Heart right ventricle (tissue), 16 donors: ENCODE measurements at places on chromosomes 5 and 9. TPM values are rescaled to one million over a fixed set of nuclear protein-coding genes. Genes with fewer than 3 reads are reported as not detected.
A peak's percentile ranks its signal among the peaks of the same experiment; 100 is the strongest.

GRCh38 chr5:179234563-179235135 lies 110.6 kb downstream of the ADAMTS2 start:
- DNase-seq = no peak

DNA sequence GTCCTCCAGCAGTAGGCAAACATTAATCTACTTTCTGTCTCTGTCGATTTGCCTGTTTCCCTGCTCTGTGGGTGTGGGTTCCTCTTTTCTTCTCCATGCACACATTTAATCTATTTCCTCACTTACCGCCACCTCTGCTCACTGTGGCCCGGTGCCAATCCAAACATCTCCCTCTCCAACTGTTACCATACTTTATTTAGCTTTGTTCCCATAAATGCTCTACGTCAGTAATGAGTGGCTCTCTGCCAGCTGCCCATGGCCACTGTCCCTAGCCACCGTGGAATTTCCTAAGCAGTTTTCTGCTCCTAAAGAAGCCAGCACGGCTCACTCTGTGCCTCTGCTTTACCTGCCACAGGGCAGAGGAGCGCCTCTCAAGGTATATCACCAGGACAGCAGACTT lies 19.5 kb upstream of the GOLPH3 start:
- DNase-seq = peak; percentile 91

The ACTBL2 gene
- total RNA-seq = not detected

The CCDC180 gene
- 1.4 TPM for total RNA-seq

GRCh38 chr5:1055896-1056610 lies 47.5 kb downstream of the NKD2 start:
- peak; percentile 8 for DNase-seq

The PCDHGA2 gene
- total RNA-seq = 11.9 TPM

The CDH12 gene
- total RNA-seq = not detected

DNA sequence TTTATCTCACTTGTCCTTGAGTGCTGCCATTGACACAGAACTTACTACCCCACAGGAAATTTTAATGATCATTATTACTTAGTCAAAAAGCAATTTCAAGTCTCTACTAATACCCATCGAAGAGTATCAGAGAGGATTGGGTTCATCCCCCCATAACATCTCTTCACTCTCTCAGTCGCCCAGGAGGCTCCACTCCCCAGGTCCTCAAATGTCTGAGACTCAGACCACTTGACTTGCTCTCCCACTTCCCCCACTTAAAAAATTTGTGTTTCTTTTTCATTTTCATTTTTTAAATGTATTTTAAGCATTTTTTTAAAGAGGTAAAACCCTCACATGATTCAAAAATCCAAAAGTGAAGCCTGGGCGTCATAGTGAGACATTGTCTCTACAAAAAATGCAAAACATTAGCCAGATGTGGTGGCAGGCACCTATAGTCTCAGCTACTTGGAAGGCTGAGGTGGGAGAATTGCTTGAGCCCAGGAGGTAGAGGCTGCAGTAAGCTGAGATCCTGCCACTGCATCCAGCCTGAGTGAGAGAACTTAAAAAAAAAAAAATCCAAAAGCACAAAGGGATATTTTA lies 56.8 kb upstream of the TRAF1 start:
- DNase-seq = no peak

The SLC34A1 gene
- total RNA-seq = 0.12 TPM

DNA sequence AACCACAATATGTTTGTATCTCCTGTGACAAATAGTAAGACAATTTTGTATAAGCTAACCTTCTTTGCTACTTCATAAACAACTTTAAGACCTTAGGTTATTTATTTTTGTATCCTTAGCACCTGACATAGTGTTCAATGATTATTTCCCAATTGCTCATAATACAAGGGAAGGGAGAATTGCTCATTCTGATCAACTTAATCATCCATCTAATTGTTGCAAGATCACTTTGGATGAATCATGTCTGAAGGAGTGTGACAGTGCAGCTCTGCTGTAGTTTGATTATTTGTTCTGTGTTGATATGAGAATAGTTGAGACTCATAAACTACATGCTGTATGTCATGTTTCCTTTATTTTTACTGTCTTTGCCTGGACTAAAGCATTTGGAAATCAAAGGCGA lies 721.3 kb upstream of the SEMA6A start:
- DNase-seq = no peak

GRCh38 chr9:126404459-126404858 lies 77.8 kb downstream of the MVB12B start:
- no peak for DNase-seq

The PCSK5 gene
- total RNA-seq = 4.1 TPM

The STC2 gene
- 7.4 TPM for total RNA-seq

The S1PR3 gene
- total RNA-seq = 46.6 TPM

DNA sequence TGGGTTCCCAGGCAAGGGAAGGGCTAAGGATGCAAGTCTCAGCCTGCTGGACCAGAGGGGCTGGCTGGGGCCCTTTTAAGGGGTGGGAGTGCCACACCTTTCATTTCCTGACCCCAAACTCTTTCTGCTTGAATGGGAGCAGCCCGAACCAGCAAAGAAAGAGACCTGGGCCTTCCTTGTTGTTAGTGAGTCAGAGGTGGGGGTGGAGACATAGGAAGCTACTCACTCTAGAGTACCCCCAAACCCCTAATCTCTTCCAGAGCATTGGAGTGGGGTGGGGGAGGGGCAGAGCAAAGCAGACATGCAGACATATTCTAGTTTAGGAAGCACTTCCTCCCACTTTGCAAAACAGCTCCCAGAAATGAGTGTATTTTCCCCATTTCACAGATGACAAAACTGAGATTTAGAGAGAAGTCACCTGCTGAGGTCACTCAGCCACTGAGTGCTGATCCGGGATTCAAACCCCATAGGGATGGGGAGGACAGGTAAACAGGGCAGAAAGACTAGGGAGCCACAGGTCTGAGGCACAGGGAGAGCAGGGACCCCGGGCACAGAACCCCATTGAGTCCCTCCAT lies 6.0 kb upstream of the AQP3 start:
- DNase-seq = no peak

The CLTA gene
- 80.4 TPM for total RNA-seq

The IFNA13 gene
- total RNA-seq = not detected

GRCh38 chr5:67674159-67674655 lies 477.6 kb upstream of the CD180 start:
- DNase-seq = no peak

- no peak for DNase-seq
These were observed 4.2 kb upstream of the SNAPC4 start for GRCh38 chr9:136403915-136404800.

DNA sequence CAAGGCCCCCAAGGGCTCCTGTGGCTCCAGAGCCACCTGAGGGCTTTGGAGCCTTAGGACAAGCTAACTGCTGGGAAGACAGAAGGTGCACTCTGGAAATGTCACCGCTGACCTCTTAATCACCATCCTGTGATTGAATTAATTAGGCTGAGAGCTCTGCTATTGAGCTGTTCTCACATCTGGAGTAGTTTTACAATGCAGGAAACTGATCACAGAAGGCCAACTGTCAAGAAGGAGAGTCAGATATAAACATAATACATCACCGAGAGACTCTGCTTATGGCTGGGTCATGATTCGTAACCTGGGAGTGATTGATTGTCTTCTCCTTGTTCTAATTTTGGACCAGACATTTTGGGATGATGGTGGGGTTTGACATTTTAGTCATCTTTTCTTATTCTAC lies 226.1 kb downstream of the SLIT3 start:
- no peak for DNase-seq

The SARDH gene
- 0.43 TPM for total RNA-seq

DNA sequence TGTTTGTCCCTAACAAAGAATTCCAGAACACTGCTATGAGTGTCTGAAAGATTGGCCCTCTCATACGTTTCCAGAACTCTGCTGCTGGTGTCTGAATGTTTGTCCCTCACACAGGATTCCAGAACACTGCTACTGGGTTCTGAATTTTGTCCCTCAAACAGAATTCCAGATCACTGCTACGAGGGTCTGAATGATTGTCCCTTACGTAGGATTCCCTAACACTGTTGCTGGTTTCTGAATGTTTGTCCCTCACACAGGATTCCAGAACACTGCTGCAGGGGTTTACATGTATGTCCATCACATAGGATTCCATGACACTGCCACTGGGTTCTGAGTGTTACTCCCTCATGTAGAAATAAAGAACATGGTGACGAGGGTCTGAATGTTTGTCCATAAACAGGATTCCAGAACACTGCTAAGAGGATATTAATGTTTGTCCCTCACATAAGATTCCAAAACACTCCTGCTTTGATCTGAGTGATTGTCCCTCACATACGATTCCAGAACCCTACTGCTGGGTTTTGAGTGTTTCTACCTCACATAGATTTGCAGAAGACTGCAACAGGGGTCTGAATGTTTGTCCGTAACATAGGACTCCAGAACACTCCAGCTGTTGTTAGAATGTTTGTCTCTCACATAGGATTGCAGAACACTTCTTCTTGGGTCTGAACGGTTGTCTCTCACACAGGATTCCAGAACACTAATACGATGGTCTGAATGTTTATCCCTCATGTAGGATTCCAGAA lies 214.4 kb downstream of the FOXD4L6 start:
- no peak for DNase-seq

DNA sequence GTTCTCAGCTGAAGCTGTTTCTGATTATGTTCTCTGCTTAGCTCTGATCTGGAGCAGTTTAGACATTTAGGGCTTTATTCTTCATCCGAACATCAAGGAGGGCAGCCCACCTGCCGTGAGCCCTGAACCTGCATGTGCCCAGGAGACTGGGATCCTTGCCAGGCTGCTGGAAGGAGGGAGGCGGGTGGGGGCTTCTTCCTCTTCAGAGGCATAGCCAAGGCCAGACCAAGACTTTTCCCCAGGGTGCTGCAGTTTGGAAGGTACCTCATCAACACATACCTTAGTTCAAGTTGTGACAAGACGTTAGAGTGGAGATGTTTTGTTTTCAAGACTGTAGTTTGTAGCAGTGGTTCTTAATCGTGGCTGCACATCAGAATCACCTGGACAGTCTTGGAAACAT lies 64.9 kb downstream of the RALGPS1 start:
- DNase-seq = no peak

DNA sequence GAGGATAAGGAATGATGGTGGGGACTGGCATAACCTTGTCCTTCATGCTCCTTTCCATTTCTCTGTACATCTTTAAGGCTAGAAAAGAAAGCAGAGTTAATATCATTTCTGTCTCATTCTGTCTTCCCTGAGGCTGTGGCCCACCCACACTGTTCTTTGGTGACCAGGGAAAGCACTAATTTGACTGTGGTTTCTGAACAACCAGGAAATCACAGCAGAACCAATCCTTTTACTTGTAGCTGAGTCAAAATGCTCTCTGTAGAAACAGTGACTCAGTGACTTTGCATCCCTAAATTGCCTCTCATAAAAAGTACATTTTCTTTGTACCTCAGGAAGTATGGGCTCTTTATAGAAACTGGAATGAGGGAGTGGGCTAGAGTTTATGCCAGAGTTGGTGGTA lies 28.1 kb downstream of the IL33 start:
- no peak for DNase-seq

DNA sequence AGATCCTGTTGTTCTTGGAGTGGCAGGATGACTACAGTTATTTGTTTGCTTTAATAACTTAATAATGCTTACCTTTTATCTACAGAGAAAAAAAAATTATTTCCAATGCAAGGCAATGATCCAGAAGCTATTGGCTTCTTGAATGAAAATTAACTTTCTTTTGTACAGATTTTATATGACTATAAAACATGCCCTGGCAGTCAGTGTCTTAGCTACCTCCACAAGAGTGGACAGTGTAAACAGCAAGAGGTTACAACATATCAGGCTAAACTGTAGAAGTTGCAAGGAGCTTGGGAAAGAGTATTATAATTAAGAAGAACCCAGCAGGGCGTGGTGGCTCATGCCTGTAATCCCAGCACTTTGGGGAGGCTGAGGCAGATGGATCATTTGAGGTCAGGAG lies 49.1 kb downstream of the BNC2 start:
- DNase-seq = no peak

DNA sequence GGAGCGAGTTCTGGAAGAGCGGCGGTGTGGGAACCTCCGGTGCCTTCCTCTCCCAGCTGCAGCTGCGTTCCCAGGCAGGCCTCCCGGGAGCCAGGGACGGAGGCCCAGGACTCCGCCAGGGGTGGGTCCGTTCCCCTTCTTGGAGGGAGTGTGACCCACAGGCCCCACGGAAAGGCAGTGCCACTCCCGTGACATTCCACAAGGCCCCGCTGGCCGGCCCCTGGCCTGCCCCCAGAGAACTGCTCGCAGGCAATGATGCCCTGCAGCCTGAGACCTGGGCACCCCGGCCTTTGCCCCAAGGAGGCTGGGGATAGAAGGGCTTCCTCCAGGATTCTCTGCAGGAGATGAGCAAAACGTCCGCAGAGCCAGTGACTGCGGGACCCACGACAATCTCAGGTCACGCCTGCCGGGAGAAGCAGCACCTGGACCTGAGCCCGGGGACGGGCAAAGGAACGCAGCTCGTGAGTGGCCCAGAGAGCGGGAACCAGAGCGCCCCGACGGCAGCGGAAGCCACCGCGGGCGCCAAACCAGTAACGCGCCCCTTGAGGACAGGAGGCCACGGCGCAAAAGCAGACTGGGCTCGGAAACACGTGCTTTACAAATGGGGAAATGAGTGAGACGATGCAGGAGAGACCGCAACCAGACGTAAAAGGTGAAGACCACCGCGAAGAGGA lies 9.3 kb downstream of the OBP2B start:
- peak; percentile 40 for DNase-seq

DNA sequence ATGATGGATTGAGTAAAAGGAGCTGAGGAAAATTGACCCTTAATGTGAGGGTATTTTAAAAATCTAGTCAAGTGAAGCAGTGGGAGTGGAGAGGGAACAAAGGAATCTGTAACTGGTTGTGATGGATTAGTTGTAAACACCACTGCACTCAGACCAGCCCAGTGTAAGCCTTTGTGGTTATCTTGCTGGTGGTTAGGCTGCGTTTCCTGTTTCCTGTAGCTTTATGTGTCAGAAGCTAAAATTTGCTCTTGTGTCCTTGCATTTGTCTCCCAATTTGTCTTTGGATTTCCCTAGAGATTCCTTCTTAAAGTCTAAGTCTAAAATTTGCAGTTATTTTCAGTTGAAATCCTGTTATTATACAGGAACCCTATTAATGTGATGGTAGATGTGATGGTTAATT lies 6.3 kb downstream of the IFNA21 start:
- no peak for DNase-seq

- DNase-seq = no peak
These were observed 85.5 kb downstream of the PALM2AKAP2 start for GRCh38 chr9:109865521-109865920.

The IFNA2 gene
- total RNA-seq = not detected

The PCA3 gene
- not detected for total RNA-seq

DNA sequence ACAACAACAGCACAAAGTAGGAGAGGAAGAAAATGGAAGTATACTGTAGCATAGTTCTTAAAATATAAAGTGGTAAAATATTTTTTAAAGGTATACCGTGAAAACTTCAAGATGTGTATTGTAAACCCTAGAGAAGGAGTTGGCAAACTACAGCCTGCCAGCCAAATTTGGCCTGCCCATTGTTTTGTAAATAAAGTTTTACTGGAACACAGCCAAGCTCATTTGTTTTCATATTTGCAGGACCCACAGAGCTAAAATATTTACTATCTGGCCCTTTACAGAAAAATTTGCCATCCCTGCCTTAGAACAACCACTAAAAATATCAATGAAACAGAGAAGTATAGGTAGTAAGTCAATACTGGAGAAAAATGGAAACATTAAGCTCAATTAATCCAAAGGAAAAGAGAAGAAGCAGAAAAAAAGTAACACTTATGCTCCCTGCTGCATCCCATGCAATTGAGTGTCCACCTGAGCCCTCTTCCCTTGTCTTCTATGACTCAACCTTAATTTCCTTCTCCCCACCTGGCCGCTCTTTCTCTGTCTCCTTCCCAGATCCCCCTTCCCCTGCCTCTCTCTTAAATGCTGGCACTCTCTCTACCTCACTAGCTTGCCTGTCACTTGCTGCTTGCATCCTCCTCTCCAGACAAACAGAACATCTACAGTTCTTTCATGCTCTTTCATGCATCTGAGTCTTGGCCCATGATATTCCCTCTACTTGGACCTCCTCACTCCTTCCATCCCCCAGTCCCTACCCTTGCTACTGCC lies 50.6 kb upstream of the FER start:
- DNase-seq = no peak
